ENCODE measurements at places on chromosomes 1 and 21.

- DNase-seq, result no peak
Observed at GRCh38 chr1:30696831-30697230, 26.6 kb downstream of the MATN1 start.

GRCh38 chr1:30693822-30694221, 29.6 kb downstream of the MATN1 start:
- no peak for DNase-seq

DNA sequence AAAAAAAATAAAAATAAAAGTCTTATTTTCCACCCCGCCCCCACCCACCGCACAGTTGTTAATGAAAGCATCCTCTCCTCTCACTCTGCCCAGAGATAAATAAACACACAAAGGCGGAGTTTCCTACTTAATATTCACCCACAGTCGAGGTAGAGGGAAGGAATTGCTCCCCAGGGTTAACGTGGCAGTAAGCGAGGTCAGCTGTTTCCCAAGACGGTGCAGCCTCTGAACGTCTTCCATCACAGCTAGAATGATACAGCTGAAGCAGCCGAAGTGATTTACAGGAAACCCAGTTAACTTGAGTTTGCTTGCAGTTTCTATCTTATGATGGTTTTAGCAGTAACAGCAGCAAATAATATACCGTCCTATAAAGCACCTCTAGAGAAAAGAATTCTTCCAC, 283.9 kb downstream of the PBX1 start:
- no peak for DNase-seq

GRCh38 chr1:38929476-38929875, 12.2 kb downstream of the RHBDL2 start:
- no peak for DNase-seq

DNA sequence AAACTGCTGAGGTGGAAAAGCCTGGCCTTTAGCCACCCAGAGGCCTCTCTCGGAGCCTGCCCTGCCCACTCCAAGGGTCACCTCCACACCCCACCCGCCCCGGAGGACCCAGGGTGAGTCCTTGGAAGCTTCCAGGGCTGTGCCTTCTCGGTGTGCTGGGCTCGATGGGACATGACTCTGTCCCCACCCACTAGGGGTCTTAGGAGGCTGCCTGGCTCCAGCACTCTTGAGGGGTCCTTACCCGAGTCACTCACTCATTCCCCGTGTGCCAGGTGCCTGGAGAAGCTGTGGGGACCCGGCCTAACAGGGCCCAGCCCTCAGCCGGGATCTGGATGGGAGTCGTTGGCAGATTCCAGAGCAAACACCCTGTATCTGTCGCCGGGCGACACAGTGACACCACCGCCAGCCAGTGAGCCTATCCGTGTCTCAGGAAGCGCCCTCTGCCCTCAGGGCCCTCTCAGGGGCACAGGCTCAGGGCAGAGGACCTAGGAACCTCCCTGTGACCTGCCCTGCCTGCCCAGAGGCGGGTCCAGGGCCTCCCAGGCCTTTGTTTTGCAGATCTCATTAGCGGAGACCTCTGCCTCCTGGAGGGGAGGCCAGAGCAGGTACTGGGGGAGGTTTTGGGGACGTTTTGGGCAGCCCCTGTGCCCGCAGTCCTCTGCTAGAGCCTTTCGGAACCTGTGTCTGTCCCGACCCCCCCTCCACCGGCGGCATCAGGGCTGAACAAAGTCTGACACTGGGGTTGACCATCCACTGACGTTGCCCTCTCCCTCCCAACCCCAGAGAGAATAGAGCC, 3.1 kb upstream of the PRKCZ start:
- no peak for DNase-seq

- no peak for DNase-seq
Observed at GRCh38 chr21:25850126-25850842, 115.5 kb downstream of the GABPA start.

DNA sequence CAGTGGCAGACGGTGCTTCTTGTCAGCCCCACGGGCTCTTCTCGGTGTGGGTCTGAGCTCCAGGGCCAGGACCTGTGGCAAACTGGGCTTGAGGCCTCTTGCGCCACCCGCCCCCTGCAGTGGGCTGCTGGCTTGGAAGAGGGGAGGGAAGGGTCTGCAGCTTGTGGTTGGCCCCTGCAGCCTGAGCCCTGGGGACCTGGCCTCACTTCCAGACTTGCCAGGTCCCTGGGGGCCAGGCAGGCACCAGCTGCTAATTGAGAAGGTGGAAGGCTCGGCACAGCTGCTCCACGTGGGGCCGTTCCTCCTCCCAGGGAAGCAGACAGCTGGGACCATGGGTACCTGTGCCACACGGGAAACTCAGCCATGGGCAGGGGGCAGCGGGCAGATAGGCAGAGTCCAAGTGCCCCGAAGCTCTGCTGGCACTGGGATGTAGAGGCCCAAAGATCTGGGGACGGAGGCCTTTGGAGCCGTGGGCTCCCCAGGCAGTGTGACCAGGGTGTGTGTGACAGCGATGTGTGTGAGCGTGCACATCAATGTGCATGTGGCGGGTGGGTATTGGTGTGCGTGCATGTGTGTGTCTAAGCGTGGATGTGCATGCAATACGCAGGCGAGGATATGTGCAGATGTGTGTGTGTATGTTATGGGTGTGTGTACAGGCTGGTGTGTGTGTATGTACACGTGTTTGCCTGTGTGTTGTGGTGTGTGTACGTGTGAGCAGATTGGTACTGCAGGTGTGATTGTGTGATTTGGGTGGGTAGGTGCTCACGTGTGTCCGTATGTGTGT, 39.3 kb downstream of the TP73 start:
- DNase-seq, result no peak

DNA sequence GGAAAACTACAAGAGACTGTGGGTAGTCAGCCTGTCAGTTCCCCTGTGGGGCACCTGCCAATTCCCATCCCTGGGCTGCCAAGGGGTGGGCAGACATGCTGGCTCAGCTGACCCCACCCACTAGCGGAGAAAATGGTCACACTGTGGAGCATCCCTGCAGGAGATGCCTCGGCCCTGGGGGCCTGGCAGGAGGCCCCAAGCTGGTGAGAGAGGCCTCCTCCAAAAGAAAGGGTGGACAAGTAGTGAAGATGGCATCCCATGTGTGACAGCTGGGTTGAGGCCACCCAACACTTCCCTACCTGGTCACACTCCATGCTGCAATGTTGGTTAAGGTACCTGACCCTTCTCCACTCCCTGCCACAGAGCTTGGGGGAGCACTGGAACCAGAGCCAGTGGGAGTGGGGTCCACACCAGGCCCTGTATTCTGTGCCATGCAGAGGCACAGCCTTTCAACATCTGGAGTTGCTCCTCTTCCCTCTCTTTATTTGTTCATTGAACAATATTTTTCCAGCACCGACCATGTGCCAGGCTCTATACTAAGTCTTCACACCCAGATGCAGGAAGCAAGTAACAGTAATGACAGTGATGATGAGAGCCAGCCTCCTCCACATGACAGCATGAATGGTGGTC, 59.5 kb downstream of the KLHDC7A start:
- no peak for DNase-seq

DNA sequence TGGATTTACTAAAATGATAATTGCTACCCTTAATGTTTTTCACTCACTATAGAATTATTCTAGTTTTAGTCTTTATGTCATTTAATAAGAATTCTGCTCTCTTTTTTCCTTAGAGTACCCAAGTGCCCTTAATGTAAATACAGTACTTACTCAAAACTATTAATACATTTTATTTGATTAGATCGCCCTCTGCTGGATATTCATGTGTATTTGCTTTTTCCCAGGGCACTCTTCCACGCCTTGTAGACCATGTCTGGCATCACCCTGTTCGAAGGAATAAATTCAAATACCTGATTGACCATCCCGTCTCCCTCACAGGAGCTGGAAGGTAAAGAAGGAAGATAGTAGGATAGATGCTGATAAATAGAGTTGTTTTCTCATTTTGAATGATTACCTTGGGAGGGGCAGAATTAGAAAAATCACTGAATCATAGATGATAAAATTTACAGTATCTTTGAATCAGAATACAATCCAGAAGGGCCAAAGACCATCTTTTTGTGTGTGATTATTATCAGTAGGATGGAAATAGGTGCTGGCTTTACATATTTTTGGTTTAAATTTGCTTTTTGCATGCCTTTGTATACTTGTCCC, 4.1 kb downstream of the AXDND1 start:
- no peak for DNase-seq

DNA sequence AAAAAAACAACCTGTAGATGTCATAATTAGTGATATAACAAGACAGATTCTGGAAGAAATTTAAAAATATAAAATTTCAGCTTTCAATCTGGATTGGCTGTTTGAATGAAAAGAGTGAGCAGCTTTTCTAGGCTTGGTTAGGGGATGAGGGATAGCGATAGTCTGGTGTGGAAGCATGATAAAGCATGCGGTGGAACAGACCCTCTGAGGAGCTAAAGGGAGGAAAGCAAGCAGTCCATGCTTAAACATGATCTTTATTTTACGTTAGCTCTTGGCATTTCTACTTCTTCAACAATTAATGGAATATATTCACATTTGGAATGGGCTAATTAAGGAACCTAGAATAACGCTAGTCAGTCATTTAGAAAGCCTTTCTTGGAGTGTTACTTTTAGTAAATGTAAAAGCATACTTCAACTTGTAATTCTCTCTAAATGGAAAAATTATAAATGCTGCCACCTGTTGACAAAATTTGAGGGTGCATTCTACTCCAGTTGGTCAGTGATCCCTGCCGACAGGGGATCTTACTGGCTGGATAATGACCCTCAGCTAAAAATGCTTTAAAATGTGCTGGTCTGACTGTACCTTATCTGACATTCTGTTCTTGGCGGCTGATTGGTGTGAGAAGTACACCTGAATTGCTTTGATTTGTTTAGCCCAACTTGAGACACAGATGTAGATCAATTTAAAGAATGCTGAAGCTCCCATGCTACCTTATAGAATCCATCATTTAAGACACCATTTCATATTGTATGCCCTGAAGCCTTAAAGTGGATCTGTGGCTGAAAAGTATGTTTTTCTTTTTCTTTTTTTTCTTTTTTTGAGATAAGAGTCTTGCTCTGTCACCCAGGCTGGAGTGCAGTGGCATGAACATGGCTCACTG, 61.2 kb downstream of the AK4 start:
- DNase-seq, result no peak

GRCh38 chr1:234325878-234326496, 47.3 kb upstream of the COA6 start:
- DNase-seq, result no peak

GRCh38 chr1:43382027-43382779, 7.4 kb downstream of the MED8 start:
- DNase-seq, result no peak

GRCh38 chr1:844472-845026, 79.2 kb upstream of the SAMD11 start:
- DNase-seq, result no peak

DNA sequence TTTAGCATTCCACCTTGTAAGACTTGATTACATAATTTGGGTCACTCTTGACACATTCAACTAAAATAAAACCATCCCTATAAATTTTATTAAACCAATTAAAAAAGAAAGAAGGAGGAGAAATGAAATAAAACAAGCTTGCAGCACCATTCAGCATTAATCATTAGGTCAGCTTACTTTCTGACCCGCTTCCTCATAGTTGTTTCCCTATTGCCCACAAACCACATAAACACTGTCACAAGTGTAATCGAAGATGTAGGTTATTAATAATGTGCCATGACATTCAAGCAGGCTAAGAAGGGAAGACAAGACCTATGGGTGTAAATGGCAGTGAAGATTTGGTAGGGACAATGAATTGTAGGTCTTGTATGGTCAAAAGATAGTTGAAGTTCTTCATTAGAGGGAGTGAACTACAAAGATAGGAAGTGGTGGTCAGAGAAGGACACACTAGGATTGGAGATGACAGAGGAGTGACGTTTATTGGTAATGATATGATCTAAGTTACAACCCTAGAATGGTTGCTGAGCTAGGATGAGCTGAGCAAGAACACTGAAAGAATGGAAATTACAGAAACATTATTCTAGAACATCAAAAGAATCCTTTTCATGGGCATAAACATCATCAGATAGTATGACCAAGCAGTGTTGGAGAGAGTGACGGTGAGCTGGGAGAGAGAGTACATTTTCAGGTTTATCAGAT, 231.5 kb downstream of the KCNT2 start:
- no peak for DNase-seq

Measured in fibroblast of skin of left biceps (primary cell).